ENCODE measurements at places on chromosomes 11 and 22.

DNA sequence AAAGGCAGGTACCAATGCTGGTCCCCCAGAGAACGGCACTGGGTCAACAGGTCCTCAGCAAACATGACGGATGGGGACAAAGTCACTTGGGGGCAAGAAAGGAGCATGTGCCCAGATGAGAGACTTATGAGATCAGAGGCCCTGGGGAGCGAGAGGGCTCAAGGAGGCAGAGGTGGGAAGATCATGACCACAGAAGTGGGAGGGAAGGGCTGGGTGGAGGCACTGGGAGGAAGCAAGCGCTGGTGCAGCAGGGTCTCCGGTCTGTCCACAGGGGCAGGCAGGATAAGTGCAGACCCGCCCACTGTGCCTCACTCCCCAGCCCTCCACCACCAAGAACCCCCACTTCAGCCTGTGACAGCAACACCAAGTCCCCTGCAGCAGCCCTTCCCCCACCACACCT is 10.9 kb downstream of the ELFN2 start:
- no peak for DNase-seq

GRCh38 chr11:3927129-3927796 is 71.8 kb downstream of the STIM1 start:
- DNase-seq = no peak

- peak; percentile 47 for DNase-seq
Measured at GRCh38 chr11:86162239-86162638, 82.3 kb upstream of the EED start.

GRCh38 chr22:27407369-27407985 is 394.1 kb downstream of the MN1 start:
- no peak for DNase-seq

DNA sequence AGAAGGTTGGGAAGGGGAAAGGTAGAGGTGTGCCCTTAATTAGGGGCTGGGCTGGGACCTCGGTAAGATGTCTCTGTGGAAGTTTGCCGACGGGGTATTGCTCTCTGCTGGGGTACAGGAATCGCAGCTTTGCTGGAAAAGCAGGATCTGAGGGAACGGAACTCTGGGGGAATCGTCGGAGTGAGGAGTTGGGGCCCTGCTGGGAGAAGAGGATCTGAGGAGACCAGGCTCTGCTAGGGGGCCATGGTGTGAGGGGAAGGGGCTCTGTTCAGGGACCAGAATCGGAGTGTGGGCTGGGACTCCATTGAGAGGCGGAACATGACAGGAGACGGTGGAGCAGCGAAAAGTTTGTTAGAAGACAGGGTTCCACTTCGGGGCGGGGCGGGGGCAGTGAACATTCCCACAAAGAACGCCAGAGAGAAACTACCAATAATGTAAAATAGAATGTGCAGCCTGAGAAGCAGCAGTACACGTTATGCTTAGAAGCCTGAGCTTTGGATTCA is 456 bp downstream of the AAMDC start:
- no peak for DNase-seq

- DNase-seq = no peak
Measured at GRCh38 chr11:6611963-6612212, 128 bp downstream of the TAF10 start.

GRCh38 chr22:33593818-33594217 is 326.5 kb downstream of the LARGE1 start:
- DNase-seq = no peak

- DNase-seq = no peak
Measured at GRCh38 chr22:29130476-29130875, 57.6 kb downstream of the KREMEN1 start.

DNA sequence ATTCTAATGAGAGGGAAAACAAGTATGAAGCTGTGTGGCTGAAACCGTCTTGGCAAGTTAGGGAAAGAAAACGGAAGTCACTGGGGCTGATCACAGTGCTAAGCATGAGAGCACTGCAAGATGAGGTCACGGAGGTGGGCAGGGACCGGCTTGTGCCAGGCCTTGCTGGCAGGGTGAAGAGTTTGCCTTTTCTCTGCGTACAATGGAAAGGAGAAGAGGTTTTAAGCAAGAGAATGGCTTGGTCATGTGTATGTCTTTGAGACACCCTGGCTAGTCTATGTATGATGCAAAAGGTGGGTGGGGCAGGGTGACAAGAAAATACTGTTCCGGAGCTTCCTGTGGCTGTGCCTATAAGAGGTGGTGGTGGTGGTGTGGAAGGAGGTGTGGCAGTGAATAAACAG is 567.9 kb downstream of the NTM start:
- DNase-seq = no peak

- no peak for DNase-seq
Measured at GRCh38 chr11:117919341-117919740, 9.9 kb downstream of the TMPRSS13 start.

DNA sequence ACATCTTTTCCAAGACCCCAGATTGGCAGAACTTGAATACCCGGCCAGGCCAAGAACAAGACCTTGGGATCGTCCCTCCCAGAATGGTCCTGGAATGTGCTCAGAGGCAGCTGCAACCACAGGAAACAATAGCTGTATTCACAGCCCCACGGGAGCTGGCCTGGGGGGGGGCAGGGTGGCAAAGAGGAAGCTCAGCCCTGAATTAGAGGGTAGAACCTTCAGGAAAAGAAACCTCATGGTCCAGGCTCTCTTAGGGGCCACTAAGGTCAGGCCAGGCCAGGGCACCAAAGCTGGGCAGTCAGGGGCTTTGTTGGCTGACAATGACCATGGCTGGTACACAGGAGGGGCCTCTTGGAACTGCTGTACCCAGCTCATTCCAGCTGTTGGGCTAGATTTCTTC is 17.3 kb downstream of the RPL27A start:
- DNase-seq = no peak
